Activated naive CD4-positive, alpha-beta T cell treated with Interleukin-2 at 50 U/mL for 16 hours (primary cell): ENCODE measurements at places on chromosomes 7 and 10.

DNA sequence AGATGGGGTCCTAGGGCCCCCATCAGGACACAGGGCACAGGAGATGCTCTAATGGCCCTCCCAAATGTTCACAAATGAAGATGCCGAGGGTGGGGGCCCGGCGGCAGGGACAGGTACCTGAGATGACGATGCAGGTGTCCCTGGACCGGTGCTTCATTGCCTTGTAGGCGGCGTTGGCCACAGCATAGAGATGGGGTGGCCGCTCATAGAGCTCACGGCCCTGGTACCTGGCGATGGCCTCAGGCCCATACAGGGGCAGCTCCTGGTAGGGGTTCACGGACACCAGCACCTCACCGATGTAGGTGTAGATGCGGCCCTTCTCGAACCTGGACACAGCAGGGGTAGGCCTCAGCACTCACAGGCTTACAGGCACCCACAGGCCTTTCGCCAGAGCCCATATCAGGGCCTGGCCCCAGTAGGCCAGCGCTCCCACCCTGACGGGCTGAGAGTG is 2.0 kb downstream of the MYO1G start:
- no peak for DNase-seq

GRCh38 chr10:25174461-25175230 is at the start of gene GPR158:
GPR158 (plus strand) TSS chr10:25175001; CDS start chr10:25175421, 420 bp downstream.
- DNase-seq = peak; percentile 34

DNA sequence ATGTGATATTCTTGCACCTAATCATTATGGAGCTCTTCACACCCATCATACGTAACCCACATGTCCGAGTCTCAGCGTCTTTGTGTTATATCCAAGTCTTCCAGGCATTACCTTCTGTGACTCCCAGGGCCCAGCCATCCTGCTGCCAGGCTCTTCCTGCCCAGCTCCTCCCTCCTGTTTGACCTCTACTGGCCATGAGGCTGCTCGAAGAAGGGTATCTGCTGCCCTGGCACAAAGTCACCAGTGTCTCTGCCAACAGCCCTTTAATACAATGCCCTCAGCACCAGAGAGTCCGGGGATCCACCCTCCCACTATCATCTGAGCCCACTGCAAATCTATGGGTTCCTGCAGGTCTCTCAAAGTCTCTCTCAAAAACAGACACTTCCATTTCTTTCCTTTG is 65.3 kb upstream of the WAC start:
- no peak for DNase-seq

DNA sequence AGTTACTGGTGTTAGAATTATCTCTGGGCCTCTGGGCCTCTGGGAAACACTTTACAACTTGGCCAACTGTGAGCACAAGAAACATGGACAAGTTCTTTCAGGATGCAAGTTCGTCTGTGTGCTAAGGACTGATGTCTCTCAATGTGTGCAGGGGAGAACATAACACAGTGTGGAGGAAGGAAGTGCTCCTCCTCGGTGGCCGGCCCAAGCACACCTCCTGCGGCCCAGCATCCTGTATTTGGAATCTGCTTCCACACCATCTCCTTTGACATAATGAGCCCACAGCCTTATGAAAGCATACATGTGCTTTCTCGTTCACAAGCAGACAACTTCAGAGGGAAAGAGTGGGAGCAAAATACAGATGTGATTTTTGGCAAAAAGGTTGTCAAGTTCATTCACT is 59.0 kb downstream of the MTPN start:
- no peak for DNase-seq

DNA sequence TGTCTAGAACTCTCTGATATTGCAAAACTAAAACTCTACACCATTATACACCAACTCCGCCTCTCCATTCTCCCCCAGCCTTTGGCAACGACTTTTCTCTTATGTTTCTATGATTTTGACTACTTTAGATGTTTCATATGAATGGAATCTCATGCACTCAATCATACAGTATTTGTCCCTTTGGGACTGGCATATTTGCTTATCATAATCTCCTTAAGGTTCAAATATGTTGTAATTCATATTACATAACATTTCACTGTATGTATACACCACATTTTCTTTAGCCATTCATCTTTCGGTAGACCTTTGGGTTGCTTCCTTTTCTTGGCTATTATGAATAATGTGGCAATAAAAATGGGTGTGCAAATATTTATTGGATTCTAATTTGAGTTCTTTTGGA is 164.4 kb downstream of the ARL4A start:
- DNase-seq = no peak

GRCh38 chr7:133167300-133167699 is 85.4 kb upstream of the CHCHD3 start:
- no peak for DNase-seq

GRCh38 chr7:134290286-134290685 is 26.4 kb downstream of the SLC35B4 start:
- no peak for DNase-seq

- DNase-seq = no peak
Observed at GRCh38 chr7:116235380-116235779, 25.0 kb downstream of the TES start.

GRCh38 chr7:117066668-117067067 is 113.4 kb downstream of the ST7 start:
- no peak for DNase-seq

DNA sequence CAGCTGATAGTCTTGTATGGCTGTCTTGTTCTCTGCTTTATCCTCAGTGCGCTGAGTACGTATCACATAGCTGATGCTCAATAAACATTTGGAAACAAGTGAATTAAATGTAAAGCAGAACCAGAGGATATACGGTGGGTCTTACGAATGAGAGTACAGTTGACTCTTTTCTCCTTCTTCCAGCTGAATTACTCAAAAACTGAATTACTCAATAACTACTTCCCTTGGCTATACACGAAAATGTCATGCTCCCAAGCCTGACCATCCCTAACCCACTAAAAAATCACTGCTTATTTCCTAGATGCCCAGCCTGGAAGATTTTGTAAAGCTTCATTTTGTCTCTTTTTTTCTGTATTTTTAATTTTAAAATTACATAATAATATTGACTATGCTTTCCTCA is 3.2 kb upstream of the RSU1 start:
- no peak for DNase-seq

GRCh38 chr7:82429408-82429807 is 14.2 kb downstream of the CACNA2D1 start:
- DNase-seq = no peak

GRCh38 chr7:30906515-30907240 is 5.0 kb upstream of the AQP1 start:
- no peak for DNase-seq

GRCh38 chr7:36128448-36129047 is 24.5 kb upstream of the EEPD1 start:
- DNase-seq = no peak

DNA sequence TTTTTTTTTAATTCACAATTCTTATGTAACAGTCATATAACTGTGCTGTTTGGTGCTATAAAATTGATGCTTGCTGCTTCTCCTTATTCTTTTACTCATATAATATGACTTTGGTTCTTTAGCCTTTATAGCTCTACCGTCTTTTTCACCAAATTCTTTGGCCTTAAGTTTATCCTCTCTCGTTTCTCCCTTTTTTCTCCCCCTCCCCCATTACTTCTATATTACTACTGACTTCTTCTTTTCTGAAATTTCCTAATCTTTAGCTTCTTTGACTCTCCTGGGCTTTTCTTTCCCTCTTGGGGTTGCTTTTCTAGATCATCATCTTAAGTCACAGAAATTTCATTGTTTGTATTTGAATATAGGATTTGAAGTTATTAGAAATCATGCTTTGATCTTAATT is 3.8 kb downstream of the BCCIP start:
- no peak for DNase-seq

DNA sequence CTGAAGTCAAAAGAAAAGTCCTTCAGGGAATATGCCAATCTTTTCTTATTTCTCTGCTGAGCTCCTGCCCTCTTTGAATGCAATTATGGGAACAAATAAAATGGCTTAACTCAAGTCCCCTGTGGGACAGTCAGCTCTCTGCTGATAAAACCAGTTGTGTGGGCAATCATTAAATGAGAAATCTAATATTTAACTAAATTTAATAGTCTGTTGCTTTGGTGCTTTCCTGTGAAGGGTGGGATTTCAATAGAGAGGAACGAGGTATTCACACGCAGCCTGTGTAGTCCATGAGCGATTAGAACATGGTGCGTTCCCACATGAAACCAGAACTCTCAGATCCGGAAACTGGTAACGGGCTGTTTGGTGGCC is 138.4 kb downstream of the PAXIP1 start:
- no peak for DNase-seq

GRCh38 chr10:99484626-99485581 is 47.8 kb upstream of the NKX2-3 start:
- no peak for DNase-seq

DNA sequence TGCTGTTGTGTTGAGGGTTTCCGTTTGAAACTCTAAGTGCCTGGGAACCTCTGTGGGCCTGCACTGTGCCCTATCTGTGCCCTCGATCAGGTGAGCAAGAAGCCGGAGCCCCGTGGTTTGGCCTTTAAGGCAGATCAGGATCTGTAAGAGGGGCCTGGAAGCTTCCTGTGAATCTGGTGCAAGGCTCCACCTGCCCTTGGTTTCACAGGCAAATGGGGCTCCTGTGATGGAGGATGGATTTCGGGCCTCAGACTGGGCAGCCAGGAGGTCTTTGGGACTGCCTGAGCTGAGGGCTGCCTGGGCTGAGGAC is 21.6 kb downstream of the SCART1 start:
- peak; percentile 50 for DNase-seq

- no peak for DNase-seq
Observed at GRCh38 chr7:134705716-134706115, 59.1 kb downstream of the BPGM start.

DNA sequence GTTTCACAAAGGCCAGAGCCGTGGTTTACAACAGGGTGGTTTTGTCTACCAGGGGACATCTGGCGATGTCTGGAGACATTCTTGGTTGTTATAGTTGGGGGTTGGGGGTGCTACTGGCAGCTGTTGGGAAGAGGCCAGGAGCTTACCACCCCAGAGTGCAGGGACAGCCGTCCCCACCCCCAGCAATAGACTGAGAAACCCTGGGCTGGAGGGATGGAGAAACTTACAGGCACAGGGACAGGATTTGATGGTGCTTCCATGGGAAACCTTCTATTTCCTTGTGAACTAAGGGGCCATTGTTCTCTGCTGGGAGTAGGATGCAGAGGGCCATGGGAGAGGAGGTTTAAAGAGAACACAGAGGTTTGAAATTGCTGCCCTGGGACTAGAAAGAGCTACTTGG is 10.9 kb downstream of the ADCK2 start:
- no peak for DNase-seq

DNA sequence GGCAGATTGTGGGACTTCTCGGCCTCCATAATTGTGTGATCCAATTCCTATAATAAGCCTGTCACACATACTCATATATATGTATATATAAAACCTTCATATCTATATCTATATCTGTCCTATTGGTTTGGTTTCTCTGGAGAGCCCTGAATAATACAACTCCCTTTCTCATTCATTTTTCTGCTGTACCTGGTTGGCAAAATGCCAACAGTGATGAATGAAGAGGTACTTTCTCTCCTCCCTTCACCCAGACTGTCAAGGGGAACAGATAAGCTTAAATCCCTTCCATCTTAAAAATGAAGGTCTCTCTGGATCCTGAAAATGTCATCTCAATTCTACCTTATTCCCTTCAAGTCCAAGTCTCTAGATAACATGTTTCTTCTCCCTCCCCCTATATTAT is 60.3 kb upstream of the FOXP2 start:
- no peak for DNase-seq

DNA sequence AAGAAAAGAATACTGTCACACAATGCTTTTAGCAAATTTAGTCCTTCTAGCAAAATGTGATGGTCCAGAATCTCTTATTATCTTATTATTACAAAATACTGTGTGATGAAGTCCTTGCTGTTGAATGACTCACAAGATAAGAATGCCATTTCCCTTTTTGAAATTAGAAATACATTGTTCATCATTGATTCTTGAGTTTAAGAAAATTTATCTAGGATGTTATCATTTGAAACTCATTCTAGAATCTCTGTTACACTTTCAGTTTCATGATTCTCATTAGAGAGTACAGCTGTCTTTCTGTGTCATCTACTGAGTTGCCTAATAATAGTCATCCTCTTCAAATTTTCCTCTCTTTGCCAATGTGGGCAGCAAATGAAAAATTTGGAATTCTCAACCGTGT is 9.6 kb downstream of the ZKSCAN5 start:
- DNase-seq = no peak

DNA sequence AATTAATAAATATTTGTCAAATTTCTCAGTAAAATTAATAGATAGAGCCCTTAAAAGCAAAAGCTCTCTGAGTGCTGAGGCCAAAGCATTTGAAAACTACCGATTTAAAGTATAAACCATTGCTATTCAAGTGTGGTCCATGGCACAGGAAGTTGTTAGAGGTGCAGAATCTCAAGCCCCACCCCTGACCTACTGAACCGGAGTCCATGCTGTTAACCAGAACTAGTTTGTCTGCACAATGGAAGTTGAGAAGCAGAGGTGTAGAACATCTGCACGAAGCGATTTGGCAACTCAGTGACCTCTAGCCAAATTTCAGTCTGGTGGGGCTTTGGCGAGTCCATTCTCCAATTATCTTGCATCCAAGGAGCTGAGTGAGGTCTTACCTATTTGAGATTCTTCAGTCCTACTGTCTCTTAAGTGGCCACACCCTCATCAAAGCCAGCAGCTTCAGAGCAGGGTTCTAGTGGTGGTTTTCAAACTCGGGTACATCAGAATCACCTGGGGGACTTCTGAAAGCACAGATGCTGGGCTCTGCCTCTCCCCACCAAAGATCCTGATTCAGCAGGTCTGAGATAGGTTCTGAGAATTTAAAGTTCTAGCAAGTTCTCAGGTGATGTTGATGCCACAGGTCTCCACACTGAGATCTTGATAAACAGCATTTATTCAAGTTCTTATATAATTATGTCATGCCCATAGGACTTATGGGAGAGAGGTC is 96.8 kb upstream of the SAMD8 start:
- DNase-seq = peak; percentile 17

DNA sequence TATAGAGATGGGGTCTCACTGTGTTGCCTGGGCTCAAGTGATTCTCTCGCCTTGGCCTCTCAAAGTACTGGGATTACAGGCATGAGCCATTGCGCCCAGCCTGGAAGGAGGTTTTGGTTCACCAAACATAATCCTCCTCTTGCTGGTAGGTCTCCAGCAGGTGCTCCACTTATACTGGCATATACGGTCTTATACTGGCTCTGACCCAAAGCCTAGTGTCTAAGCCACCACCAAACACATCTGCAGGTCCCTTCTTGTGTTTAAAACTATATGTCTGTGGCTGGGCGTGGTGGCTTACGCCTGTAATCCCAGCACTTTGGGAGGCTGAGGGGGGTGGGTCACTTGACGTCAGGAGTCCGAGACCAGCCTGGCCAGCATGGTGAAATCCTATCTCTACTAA is 5.4 kb downstream of the MBLAC1 start:
- no peak for DNase-seq

GRCh38 chr10:132904181-132904813 is 38.1 kb downstream of the CFAP46 start:
- DNase-seq = peak; percentile 39
